CD4-positive, alpha-beta memory T cell (primary cell): ENCODE measurements at places on chromosomes 13 and 19. TPM values are rescaled to one million over a fixed set of nuclear protein-coding genes. Genes with fewer than 3 reads are reported as not detected.
A peak's percentile ranks its signal among the peaks of the same experiment; 100 is the strongest.

- H3K27ac ChIP-seq = no peak overlapping the region
- H3K4me3 ChIP-seq = no peak overlapping the region
- peaks cover 16% of the 10 kb centered on the region for H3K4me1 ChIP-seq
- DNase-seq = no peak
- H3K27me3 ChIP-seq = no peaks in the 10 kb centered on the region
Observed at GRCh38 chr13:41813426-41813825, 147.5 kb downstream of the VWA8 start.

ZNF578 gene
- polyA plus RNA-seq = 1.9 TPM

GRCh38 chr19:49165111-49165750 is 7.6 kb downstream of the TRPM4 start:
- no peak for DNase-seq
- no peaks in the 10 kb centered on the region for H3K4me1 ChIP-seq
- H3K4me3 ChIP-seq = no peak overlapping the region
- no peak overlapping the region for H3K27ac ChIP-seq
- H3K27me3 ChIP-seq = no peaks in the 10 kb centered on the region
- H3K36me3 ChIP-seq = no peaks in the 10 kb centered on the region

GRCh38 chr19:18100710-18101109 is 3.1 kb downstream of the MAST3 start:
- DNase-seq = no peak
- H3K27ac ChIP-seq = no peak overlapping the region
- H3K4me3 ChIP-seq = no peak overlapping the region
- H3K4me1 ChIP-seq = peaks cover 41% of the 10 kb centered on the region
- no peaks in the 10 kb centered on the region for H3K36me3 ChIP-seq

DNA sequence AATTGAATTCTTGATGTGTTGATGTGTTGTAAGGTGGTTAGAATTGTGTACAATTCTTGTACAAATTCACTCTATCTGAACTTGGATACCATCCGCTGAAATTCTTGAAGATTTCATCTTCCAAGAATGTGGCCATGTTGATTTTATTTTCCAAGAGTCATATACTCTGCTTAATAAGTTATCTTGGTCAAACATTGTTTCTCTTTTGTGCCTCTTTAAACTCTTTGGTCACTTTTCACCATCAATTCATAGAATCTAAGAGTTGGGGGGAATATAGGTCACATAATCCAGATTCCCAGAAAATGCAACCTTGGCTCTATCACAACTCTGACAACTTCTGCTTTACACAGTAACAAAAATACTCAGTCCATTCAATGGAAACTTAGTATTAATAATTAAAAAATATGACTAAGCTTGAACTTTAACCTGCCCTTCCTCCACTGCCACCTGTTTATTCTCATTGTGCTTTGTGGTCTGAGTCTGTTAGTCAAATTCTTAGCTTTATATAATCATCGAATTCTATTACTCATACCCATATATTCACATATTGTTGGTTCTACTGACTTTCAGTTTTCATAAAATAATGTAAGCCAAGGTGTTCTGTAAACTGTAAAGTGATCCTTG is 373.2 kb downstream of the LMO7 start:
- H3K4me1 ChIP-seq = no peaks in the 10 kb centered on the region
- no peak for DNase-seq
- no peaks in the 10 kb centered on the region for H3K27me3 ChIP-seq
- no peak overlapping the region for H3K4me3 ChIP-seq
- no peak overlapping the region for H3K27ac ChIP-seq
- H3K36me3 ChIP-seq = no peaks in the 10 kb centered on the region

DNA sequence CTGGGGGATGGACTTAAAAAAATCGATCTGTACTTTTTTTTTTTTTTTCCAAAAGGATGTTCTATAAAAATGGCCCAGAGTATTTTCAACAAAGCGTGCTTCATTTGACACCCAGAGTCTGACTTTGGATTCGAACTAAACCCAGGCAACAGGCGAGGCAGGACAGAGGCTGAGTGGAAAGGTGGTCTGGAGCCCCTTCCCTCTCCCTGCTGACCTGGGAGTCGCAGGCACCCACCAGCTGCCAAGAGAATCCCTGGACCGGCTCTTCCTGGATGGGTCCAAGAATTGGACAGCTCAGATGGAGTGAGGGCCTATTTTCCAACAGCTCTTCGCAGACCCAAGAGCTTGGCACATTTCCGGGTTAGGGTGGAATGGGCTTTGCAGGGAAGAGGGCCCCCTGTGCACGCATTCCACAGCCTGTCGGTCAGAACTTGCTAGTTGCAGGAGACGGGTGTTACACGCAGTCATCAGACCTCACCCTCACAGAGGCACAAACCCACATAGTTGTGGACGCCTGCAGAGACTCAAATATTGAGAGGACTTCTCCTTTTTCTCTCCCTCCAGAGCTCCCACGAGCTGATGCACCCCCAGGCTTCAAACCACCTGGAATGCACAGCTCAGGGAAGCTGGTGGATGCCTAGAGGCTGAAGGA is 15.2 kb downstream of the KCTD15 start:
- no peak overlapping the region for H3K27ac ChIP-seq
- no peak overlapping the region for H3K4me3 ChIP-seq
- H3K27me3 ChIP-seq = no peaks in the 10 kb centered on the region
- no peaks in the 10 kb centered on the region for H3K36me3 ChIP-seq

- H3K36me3 ChIP-seq = no peaks in the 10 kb centered on the region
- no peak overlapping the region for H3K27ac ChIP-seq
- DNase-seq = no peak
- H3K4me1 ChIP-seq = no peaks in the 10 kb centered on the region
- no peaks in the 10 kb centered on the region for H3K27me3 ChIP-seq
- no peak overlapping the region for H3K4me3 ChIP-seq
Observed at GRCh38 chr13:37884674-37885073, 15.1 kb upstream of the TRPC4 start.

DNA sequence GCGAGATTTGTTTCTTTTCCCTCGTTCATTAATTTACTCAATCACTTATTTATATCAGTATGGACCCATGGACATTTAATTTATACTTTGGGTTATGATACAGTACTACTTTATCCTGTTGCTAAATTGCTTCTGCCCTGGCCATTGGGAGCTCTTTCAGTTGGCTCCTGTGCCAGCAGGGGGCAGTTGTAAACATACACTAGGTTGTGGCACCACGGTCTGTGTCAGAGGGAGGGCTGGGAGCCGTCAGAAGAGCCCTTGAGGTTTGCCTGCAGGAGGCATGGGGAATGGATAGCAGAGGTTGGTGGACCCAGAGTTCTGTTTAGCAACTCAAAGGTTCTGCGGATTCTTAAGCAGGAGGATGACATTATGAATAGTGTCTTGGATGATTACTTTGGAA is 94.3 kb downstream of the ERCC5 start:
- no peaks in the 10 kb centered on the region for H3K36me3 ChIP-seq
- peaks cover 5% of the 10 kb centered on the region for H3K27me3 ChIP-seq
- H3K27ac ChIP-seq = no peak overlapping the region
- H3K4me3 ChIP-seq = no peak overlapping the region

DNA sequence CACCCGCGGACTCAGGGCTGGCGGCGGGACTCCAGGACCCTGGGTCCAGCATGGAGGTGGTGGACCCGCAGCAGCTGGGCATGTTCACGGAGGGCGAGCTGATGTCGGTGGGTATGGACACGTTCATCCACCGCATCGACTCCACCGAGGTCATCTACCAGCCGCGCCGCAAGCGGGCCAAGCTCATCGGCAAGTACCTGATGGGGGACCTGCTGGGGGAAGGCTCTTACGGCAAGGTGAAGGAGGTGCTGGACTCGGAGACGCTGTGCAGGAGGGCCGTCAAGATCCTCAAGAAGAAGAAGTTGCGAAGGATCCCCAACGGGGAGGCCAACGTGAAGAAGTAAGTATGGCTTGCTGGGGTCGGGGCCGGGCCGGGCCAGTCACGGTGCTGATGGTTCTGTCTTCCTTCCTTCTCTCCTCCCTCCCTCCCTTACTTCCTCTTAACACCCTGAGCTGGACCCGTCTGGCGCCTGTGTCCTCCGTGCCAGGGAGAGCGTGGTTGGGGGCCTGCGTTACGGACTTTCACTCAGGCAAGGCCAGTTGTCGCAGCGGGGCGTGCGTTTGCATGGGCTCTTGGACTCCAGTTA is 1.4 kb downstream of the STK11 start:
- no peaks in the 10 kb centered on the region for H3K27me3 ChIP-seq
- H3K27ac ChIP-seq = peak overlapping the region; percentile 78
- peaks cover 64% of the 10 kb centered on the region for H3K4me1 ChIP-seq
- peaks cover 9% of the 10 kb centered on the region for H3K36me3 ChIP-seq
- peak overlapping the region; percentile 58 for H3K4me3 ChIP-seq

DNA sequence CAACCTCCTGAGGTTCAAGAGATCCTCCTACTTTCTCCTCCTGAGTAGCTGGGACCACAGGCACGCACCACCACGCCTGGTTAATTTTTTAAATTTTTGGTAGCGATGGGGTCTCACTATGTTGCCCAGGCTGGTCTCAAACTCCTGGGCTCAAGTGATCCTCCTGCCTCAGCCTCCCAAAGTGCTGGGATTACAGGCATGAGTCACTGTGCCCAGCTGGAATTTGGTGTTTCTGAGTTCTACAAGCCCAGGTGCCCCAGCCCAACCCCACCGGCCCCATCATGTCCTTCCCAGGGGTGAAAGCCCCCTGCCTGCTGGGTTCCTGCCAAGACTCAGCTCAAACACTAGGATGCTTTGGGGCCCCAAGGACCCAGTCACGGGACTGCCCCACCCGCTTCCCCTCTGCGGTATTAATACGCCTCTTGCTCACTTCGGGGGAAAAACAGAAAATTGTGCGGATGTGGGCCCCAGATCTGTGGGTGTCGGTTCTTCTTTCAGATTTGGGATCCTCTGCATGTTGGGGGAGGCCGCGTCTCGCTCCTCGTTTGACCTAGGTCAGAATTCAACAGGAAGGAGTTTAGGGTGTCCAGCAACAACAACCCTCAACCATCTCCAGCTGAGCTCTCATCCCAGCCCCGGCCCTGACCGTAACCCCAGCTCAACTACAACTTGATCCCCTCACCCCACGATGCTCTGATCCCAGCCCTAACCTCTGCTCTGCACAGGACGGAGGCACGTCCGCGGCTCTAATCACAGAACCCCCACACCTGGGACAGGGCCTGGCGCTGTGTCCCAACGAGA is 3.7 kb upstream of the FCER2 start:
- peak overlapping the region; percentile 72 for H3K27ac ChIP-seq
- peak overlapping the region; percentile 45 for H3K4me3 ChIP-seq
- peaks cover 38% of the 10 kb centered on the region for H3K4me1 ChIP-seq

- no peak overlapping the region for H3K27ac ChIP-seq
- no peaks in the 10 kb centered on the region for H3K36me3 ChIP-seq
- no peak for DNase-seq
- H3K4me1 ChIP-seq = no peaks in the 10 kb centered on the region
Observed at GRCh38 chr13:73399347-73400216, 340.8 kb downstream of the KLF5 start.

HSPH1 gene
- 39.9 TPM for polyA plus RNA-seq

DNA sequence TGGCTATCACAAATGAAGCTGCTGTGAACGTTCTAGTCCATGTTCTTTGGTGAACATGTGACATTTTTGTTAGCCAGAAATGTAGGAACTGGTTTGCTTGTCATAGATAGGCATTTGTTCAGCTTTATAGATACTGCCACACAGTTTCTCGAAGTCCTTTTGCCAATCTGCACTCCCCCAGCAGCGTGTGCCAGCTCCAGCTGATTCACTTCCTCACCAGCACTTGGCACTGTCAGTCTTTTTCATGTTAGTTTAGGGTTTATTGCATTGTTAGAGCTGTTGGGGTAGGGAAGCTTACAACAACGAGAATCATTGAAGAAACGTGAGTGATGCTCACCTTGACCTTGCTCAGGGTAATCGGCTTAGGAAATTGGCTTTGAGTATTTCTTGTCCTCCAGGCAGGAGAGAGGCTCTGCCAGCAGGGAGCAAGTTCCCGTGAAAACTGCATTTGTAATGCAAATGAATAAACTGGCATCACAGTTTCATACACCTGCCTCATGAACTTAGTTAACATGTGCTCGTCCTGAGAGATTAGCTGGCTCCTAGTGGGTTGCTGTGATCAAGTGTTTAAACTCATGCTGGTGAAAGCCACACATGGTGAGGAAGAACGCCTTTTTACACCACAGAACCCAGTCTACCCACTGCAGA is 83.9 kb downstream of the ING1 start:
- H3K27me3 ChIP-seq = peaks cover 21% of the 10 kb centered on the region
- DNase-seq = no peak
- no peak overlapping the region for H3K27ac ChIP-seq
- no peak overlapping the region for H3K4me3 ChIP-seq

CEACAM21 gene
- polyA plus RNA-seq = 60.4 TPM

- peak overlapping the region; percentile 68 for H3K27ac ChIP-seq
- no peaks in the 10 kb centered on the region for H3K27me3 ChIP-seq
- H3K4me3 ChIP-seq = peak overlapping the region; percentile 91
- H3K4me1 ChIP-seq = peaks cover 33% of the 10 kb centered on the region
- H3K36me3 ChIP-seq = peaks cover 3% of the 10 kb centered on the region
Observed at GRCh38 chr19:14570864-14571527, 870 bp downstream of the NDUFB7 start.

TMEM190 gene
- polyA plus RNA-seq = not detected

FBXO27 gene
- 1.4 TPM for polyA plus RNA-seq

DNA sequence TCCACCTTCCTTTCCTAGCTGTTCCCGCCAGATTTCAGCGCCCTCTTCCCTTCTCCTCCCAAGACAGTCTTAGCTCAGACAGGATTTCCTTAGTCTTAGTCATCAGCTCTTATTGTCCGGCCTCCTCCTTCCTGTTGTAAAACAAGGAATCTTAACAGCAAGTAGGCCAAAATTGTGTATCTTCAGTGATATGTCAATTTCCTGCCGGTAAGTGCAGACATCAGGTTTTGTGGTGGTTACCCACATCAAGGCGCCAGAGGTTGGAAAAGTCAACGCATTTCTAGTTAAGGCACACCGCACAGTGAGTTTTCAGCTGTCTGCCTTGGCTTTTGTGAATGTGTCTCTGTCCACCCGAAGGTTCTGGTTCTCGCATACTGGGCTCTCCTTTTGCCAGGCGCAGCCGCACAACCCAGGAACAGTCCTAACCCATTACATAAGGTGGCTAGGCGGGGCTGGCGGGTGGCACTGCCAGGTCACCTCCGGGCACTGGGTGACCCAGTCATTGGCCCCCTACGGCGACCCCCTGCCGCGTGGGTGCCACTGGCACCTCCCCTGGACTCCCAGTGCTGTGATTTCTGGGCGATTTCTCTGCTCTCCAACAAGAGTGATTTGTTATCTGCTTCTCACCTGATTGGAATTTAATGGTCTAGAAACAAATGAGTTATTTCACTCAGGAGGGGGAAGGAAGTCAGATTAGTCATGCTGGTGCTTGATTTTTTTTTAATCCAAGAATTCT is 12.9 kb downstream of the COL4A2 start:
- H3K36me3 ChIP-seq = no peaks in the 10 kb centered on the region
- H3K27ac ChIP-seq = no peak overlapping the region
- no peak for DNase-seq
- H3K27me3 ChIP-seq = no peaks in the 10 kb centered on the region

DNA sequence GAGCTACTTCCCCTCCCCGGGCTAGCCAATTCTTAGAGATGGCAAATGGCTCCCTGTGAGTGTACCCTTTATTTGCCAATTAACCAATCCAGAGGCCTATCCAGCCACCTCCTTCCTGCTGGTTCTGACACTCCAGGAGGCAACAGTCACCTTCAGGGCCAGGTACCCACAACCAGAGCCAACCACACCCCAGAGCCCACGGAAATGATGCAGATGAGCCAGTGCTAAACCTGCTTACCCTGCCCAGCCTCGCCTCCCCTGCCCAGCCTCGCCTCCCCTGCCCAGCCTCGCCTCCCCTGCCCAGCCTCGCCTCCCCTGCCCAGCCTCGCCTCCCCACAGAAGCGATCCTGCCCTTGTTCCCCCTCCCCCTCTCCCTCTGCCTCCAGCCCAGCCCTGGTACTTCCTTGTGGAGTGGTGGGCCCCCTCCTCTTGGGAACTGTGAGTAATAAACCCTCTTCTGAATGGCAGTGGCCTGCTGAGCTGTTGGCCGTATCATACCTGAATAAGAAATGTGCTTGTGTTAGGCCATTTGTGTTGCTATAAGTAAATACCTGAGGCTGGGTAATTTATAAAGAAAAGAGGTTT is 173.8 kb upstream of the RNF113B start:
- no peak overlapping the region for H3K4me3 ChIP-seq
- H3K4me1 ChIP-seq = no peaks in the 10 kb centered on the region
- H3K36me3 ChIP-seq = no peaks in the 10 kb centered on the region

NHLRC3 gene
- 4.6 TPM for polyA plus RNA-seq
